Inflammatory macrophage (primary cell): ENCODE measurements at places on chromosomes 7 and 10.

DNA sequence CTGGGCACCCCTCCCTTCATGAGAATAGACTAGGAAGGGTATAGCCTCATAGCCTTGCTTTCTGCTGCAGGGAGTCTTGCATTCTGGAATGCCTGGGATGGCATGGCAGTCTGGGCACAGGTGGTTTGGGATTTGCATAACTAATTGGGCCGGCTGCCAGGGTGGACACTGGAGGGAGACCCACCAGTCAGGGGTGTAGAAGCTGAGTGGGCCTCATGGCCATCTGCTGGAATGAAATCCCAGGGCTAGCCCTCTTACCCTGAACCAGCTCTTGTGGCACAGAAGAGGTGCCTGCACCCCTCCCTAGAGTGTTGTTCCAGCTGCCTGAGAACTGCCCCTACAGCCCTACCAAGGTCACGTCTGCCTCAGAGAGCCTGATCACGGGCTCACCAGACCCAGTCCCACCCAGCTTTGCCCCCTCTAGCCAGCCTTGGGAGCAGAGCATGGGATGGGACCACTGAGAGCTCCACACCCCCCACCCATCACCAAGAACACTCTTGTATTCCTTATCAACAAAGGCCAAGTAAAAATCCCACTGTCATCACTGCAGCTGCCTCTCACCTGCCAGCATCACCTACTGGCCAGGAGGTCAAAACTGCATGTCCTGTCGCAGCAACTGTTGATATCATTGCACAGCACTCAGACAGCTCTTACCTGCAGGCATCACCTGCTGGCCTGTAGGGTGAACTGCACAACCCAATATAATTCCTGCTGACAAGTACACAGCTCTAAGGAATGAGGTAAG is 148.9 kb downstream of the ZEB1 start:
- no peak for DNase-seq

DNA sequence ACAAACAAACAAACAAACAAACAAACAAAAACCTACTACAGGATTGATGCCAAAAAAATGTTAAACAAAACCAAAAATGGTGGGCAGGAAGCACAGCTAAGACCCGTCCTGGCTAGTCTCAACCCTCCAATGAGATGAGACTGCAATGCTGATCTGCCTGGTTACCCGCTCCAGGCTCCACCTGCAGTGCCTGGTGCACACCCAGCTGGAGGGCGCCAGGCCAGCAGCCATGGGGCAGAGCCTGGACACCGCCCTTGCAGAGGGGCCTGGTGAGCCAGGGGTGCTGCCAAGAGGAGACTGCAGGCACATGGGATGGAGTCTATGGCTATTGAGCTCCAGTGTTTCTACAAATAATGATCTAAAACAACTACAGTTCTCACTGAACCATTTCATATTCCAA is 107.0 kb downstream of the LARP4B start:
- no peak for DNase-seq

- peak; percentile 54 for DNase-seq
Measured at GRCh38 chr7:117212969-117213877, 109.6 kb downstream of the WNT2 start.

DNA sequence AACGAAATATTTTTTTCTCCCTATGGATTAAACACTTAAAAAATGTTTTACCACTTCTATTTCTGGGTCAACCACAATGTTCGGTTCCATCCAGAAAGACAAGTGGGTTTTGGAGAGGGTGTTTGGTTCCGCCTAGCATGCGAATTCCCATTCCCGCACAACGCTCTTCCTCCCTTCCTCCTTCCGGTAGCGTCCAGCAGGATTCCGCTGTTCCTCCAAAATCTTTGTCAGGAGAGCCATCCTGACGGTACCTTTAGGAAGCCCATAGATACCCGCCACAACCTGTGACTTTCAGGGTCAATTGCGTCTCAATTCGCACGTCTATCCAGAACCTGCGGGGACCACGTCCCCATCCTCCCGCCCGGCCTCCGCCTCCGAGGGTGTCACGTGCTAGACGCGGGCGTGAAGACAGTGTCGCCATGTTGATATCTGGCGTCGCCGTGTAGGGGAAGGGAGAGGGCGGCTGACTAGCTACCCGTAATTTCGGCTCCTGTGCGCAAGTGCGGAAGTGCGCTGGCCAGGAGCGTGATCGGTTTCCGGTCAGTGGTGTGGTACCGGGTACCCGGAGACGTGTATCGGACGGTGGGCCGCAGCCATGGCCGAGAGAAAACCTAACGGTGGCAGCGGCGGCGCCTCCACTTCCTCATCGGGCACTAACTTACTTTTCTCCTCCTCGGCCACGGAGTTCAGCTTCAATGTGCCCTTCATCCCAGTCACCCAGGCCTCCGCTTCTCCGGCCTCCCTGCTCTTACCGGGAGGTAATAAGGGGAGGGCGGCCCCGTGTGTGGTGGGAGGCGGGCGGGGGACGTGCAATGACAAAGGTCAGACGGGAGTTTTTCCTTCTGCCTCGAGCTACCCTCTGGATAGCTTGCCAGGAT is at the start of gene SEC23IP:
Gene SEC23IP (plus strand): TSS at position 543 of the 878 bp plus-strand sequence. CDS start 53 bp downstream, at position 596.
- DNase-seq: peak; percentile 97

GRCh38 chr7:32869716-32870115 is 21.8 kb downstream of the KBTBD2 start:
- DNase-seq: no peak
